ENCODE measurements at places on chromosomes 3 and 15.

DNA sequence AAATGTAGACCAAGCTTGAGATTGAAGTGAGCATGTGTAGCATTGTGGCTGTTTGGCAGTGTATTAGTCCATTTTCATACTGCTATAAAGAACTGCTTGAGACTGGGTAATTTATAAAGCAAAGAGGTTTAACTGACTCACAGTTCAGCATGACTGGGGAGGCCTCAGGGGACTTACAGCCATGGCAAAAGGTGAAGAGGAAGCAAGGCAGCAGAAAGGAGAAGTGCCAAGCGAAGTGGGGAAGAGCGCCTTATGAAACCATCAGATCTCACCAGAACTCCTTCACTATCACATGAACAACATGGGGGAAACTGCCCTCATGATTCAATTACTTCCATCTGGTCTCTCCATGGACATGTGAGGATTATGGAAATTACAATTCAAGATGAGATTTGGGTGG lies 8.6 kb upstream of the CERS3 start:
- no peak for DNase-seq

GRCh38 chr3:122265957-122266356 lies 59.1 kb upstream of the CSTA start:
- DNase-seq: no peak

DNA sequence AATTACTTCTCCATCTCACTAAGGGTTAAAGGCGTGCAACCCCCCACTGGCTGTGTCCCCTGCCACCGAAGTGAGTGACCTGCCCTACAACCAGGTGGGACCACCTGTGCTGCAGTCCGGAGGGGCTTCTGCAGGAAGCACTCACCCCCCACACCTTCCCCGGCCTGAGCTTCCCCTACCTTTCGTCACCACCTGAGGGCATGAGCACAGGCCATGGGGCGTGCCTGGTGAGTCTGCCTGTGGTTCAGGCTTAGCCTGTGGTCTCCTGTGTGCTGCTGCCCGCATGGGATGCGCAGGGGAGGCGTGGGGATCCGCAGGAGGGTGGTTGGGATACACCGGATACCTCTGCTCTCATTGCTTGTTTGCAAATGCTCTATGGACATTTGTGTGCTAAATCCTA lies 46.0 kb downstream of the KLHL25 start:
- no peak for DNase-seq

DNA sequence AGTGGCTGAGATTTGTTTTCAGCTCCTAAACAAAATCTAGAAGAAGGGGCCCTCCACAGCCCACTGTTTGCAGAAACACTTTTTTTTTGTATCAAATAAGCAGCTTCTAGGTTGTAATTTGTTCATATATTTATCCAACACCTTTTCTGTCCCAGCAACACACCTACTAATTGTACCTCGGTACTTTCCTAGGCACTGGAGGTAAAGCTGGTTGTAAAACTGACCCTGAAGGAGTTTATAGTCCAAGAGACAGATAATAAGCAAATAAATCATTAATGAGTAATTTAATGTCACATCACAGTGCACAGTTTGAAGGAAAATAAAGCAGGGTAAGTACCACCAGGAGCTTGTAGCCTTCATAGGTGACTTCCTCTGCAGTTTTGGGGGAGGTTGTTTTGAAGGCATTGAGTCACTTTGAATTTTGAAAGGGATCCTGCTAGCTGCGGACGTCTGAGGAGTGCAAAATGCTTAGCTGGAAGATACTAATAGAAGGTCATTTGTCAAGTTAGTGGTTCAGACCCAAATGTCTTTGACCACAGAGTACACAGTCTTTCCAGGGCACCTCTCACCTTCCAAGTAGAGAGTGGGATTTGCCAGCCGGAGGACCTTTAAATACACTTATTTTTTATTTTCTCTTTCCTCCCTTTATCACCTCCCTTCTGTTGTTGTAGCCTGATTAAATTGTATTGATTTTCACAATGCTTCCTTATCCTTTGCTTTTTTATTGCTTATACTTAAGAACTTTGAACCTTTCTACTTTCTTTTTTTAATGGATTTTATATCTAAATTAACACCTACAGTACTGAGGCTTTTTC lies 53.8 kb downstream of the CMSS1 start:
- DNase-seq: no peak

GRCh38 chr15:96625256-96625655 lies 294.8 kb downstream of the NR2F2 start:
- DNase-seq: no peak

DNA sequence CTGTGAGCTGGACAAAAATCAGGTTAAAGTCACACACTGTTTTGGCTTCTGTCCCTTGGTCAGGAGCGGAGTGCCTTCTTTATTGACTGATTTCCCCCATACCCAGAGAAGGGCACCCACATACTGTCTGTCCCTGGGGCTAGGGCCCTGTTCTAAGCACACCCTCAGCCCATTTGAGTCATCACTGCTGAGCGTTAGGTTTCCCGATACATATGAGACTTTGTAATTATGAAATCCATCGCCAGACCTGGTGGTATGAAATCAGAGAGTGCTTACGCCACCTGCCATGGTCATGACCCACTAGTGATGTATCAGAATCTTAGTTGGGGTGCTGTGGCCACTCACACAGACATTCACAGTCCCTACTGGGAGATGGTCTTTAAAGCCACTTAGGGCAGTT lies 96.8 kb downstream of the CHDH start:
- no peak for DNase-seq

GRCh38 chr15:80562846-80563245 lies 132.3 kb upstream of the ABHD17C start:
- DNase-seq: no peak

DNA sequence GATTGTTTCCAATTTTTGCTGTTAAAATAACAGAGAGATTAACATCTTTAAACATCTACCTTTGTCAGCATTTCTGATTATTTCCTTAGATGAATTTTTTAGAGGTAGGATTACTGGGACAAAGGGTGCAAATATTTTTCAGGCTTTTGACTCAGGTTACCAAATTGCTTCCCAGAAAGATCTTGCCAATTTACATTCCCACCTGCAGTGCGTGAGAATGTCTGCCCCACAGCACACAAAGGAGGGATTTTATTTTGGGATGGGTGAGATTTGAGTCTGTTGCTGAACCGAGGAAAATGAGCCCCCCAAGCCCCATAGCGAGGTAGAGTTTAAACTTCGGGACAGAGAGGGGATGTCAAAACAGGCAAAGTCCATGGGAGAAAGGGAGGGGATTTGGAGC lies 25.9 kb upstream of the RNU6-1 start:
- DNase-seq: no peak

DNA sequence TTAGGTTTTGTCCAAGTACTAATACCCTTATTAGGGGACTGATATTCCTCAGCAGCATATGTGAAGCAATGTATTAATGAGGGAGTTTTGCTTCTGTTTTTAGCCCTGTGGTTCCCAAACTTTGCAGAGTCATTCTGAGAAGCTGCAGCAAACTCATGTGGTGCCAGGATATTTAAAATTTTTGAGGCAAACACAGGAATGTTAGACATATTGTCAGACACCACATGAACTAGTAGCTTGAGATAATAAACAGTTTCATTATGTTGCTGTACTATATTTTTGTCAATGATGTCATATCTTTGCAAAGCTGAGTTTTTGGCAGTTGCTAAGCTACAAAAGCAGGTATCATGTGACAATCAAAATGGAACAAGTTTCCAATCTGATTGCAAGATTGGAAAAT lies 36.6 kb downstream of the ATP6V1A start:
- no peak for DNase-seq

- no peak for DNase-seq
Measured at GRCh38 chr3:125383744-125384143, 8.6 kb upstream of the ZNF148 start.

GRCh38 chr3:104137116-104137515 lies 1229.6 kb upstream of the ALCAM start:
- DNase-seq: no peak

- no peak for DNase-seq
Measured at GRCh38 chr15:89543389-89543788, 31.9 kb upstream of the TICRR start.

GRCh38 chr3:85881833-85882393 lies 923.1 kb downstream of the CADM2 start:
- DNase-seq: no peak

GRCh38 chr3:179768080-179768479 lies 115.2 kb downstream of the USP13 start:
- no peak for DNase-seq

- no peak for DNase-seq
Measured at GRCh38 chr3:190582667-190583066, 68.8 kb downstream of the IL1RAP start.
